ENCODE measurements at places on chromosomes 6 and 20.

GRCh38 chr6:36204068-36204753 lies 7.7 kb downstream of the BRPF3 start:
- DNase-seq: peak; percentile 42

DNA sequence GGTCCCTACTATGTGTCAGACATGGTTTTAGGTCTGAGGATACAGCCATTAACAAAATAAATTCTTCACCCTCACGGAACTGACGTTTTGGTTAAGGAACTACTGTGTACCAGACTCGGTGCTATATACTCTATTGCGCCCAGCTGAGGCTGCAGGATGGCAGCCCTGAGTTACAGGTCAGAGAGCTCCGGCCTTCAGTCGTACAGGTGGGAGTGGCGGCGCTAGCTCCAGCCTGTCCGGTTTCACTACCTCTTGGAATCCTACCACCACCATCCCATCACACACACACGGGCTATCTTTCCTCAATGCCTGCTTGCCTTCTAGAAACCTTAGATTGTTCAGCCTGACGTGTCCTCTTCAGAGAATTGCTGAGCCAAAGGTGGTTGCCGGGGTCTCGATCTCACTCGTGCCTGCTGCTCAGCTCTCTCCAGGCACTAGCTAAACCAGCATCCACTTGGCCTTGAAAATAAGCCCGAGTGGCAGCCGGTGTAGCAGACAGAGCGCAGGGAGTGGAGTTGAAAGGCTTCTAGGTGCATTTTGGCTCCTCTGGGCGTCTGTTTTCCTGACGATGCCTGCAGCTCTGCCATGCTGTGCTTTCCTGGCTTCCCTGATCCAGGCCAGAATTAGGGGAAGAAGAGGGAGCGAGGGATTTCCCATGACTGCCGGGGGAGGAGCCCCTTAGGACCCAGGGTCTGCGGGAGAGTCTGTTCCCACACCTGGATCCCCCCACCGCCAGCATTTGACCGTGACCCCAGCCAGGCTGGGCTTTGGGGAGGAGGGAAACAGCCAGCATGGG lies 1.1 kb upstream of the TCF15 start:
- no peak for DNase-seq

GRCh38 chr20:1254254-1254653 lies 11.8 kb upstream of the SNPH start:
- no peak for DNase-seq

DNA sequence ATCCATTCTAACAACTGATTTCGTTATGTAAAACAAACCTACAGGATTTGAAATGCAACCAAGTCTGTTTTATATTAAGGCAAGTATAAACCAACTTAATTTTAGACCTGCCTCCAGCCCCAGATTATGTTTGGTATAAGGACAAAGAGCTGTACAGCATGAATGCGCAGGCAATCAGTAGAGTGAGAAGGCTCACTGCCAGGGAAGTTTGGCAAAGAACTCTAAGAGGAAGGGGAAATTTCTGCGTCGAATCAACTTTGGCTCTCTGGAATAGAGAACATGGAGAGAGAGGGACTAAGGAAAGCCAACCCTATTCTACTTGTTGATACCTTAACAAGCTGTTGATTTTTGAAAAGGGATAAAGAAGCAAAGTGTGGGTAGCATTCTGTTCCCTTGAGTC lies 96.9 kb upstream of the FOXO3 start:
- DNase-seq: no peak
